ENCODE measurements at places on chromosomes 16 and 17.

DNA sequence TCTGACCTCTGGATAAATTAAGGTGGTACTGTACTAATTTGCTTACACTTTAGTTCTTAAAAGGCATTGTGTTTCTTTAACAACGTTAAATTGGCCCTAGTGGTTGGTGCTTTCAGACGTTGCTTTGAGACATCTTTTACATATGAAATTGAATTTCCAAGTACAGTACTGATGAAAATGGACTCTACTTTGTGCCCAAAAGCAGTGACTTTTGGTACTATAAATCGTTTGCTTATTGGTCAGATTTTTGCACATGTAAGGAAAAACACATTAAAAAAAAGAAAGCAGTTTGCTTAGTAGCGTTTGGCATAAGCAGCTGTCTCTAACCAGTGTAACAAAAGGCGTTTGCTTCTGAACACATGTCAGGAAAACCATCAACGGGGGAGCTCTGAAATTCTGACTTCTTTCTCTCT lies 139.6 kb downstream of the CDK5R1 start:
- DNase-seq: no peak

GRCh38 chr17:45050481-45051059 lies 862 bp downstream of the DCAKD start:
- DNase-seq: peak; percentile 38

GRCh38 chr17:78368854-78369495 lies 9.1 kb upstream of the SOCS3 start:
- DNase-seq: no peak

DNA sequence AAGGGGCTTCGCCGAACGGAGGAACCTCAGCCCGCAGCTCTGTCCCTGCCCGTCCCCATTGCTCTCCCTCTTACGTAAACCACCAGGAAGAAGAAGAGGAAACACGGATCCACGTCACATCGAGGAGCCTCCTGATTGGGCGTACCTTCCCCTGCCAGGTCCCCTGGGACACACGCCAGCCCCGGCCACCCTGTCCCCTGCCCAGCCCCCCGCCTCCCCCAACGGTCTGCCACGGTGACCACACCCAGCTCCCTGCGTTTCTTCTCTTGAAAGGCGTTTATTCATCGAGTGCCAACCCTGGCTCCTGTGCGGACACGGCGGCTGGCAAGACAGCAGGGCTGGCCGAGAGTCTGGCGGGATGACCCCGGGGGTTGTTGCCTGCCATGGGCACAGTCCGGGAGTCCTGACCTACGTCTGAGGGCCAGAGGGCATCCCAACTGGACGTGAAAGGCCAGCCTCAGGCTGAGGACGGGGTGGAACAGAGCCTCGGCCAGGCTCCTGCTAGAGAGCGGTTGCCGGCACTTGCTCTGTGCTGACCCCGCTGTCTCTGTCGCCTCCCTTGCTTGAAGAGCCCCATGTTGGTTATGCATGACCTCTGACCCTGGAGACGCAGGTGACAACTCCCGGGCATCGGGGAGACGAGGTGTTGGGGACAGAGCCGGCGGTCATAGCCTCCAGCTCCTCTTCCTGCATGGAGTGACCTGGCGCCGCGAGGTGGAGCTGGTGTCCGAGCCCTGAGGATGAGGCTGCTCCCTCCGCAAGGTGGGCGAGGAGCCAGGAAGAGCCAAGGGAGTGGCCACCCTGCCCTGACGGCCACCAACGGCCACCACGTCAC lies 40.5 kb upstream of the ACSF3 start:
- no peak for DNase-seq

DNA sequence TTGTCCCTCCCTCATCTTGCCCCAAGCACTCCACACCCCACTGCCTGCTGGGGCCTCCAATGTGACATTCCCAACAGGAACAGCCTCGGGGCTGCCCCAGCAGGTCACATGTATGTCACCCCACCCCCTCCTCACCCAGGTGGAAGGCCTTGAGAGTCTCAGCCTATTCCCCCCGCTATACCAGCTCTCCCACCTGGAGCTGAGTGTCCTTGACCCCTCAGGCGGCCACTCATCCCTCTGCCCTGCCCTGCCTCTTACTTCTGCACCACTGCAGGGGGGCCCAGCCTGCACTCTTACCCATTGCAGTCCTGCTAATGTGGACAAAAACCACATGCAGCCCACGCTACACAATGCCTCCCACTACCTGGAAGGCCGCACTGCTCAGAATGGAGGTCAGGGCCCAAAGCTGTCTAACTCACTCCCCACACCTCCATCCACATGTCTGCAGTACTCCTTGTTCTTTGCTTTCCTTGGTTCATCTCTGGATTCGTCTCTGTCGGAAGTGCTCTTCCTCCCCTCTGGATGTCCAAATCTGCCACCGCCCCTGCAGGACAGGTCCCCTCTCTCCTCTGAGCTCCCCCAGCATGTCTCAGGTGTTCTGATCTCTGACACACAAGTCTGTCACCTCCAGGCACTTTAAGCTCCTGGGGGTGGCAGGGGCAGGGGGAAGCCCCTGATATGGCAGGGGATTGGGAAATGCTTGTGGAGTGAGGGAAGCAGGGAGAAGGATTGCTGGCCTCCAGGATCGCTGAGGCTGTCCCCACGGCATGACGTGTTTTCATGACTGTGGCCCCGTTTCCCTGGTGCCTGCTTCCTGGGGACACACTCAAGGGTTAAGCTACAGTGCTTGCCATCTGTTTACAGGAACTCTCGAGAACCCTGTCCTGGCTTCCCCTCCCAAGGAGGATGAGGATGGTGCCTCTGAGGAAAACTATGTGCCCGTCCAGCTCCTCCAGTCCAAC lies 20.8 kb downstream of the TRPV2 start:
- DNase-seq: no peak

GRCh38 chr17:49727380-49727779 lies 19.6 kb upstream of the SLC35B1 start:
- DNase-seq: no peak

DNA sequence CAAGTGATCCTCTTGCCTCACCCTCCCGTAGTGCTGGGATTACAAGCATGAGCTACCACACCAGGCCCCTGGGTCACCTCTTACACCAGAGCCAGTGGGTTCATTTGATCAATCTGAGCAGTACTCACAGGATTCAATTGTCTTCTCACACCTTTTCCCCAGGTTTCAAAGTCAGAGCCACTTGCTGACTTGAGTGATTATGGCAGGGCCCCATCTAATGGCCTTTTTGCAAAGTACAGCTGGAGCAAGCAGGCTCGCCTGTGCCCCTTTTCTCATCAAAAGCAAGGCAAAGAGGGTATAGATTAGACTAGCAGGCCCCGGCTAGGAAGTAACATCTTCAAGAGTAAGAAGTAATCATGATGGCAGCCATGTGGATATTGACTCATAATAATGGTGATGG lies 114.8 kb upstream of the NOL11 start:
- DNase-seq: peak; percentile 13

- DNase-seq: no peak
Observed at GRCh38 chr16:12462426-12463280, 341.0 kb downstream of the CPPED1 start.
